IMR-90 (cell line): ENCODE measurements at places on chromosomes 6 and 20.

GRCh38 chr6:10465629-10466499 is 51.0 kb upstream of the TFAP2A start:
- DNase-seq = peak; percentile 28

DNA sequence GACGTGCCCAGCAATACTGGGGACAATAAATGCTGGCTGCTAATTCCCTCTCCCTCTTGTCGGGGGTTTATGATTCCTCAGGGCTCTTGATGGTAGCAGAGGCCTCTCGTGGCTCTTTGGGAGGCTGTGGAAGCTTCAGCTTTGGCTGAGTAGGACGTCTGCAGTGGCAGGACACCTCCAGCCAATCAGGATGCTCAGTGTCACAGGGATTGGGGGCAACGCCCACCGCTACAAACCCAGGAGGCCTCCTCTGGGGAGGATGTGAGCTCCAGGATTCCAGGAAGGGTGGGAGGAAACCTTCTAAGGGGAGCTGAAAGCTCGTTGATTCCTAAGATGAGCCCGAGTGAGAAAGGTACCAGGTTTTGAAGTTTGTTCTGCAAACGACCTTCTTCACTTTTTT is 19.4 kb downstream of the RSPO4 start:
- DNase-seq = no peak

DNA sequence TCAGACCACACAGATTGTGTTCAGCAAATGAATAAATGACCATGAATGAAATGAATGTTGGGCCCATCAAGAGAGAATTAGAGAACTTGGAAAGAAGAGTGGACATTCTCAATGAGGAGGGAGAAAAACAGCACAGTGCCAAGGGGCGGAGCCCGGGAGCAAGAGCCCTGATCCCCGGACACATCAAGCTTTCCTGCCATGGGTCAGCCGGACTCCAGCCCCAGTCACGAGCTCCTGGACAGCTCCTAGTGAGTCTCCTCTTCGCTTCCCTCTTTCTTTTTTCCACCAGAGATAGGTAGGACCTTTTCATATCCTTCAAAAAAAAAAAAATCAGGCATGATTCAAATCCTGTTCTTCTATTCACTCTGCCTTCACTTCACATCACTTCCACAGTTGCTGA is 274.2 kb downstream of the NRN1 start:
- no peak for DNase-seq

DNA sequence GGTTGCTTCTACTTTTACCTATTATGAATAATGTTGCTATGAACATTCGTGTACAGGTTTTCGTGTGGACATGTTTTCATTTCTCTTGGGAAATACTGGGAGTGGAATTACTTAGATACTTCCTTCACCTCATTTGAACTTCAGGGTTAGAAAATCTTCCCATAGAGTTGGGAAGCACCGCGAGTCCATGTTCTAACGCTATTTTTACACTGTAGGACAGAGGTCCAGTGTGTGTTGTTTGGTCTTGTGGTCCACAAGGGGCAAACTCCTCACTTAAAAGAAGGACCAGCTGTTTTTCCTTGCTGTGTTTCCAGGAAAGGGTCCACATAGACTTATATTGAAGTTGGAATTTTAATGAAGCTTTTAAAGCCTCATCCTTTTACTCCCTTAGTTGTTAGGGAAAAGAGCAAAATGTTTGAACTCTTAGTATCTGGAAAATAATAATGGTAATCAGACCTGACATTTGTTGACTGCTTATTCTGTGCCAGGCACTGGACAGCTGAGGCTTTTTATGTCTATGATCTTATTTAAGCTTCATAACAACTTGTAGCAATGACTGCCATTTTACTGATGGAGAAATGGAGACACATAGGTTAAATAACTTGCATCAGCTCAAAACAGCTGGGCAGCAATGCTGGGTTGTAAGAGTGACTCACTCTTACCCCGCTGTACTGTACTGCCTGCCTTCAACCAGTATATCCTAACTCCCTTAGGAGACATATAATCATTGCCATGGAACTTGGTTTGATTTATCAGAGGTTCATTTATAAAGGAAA is 52.0 kb downstream of the CDC5L start:
- DNase-seq = peak; percentile 83

GRCh38 chr20:19277381-19277780 is 64.9 kb downstream of the SLC24A3 start:
- no peak for DNase-seq

GRCh38 chr6:3379482-3380060 is 77.3 kb downstream of the SLC22A23 start:
- peak; percentile 32 for DNase-seq

- DNase-seq = peak; percentile 36
Observed at GRCh38 chr6:36244641-36245280, 25.1 kb upstream of the PNPLA1 start.

DNA sequence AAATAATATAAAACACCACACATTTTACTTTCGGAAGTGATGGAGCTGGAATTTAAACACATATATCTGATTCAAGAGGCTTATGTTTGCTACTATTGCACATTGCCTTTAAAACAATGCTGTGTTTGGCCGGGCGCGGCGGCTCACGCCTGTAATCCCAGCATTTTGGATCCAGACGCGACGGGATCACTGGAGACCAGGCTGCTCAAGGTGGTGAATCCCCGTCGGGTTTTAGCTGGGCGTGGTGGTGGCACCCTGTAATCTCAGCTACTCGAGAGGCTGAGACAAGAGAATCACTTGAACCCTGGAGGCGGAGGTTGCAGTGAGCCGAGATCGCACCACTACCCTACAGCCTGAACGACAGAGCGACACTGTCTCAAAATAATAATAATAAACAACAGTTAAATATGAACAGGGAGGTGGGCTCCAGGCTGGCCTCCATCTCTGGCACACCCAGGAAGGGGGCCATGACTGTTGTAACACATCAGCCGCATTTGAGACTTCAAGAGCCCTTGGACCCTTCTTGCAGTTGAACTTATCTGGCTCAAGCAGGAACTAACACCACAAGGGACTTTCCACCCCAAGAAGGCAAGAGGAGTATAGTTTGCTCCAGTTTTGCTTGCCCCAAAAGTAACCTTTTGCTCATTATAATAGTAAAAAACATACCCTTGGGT is 127.1 kb upstream of the ZNF184 start:
- no peak for DNase-seq

DNA sequence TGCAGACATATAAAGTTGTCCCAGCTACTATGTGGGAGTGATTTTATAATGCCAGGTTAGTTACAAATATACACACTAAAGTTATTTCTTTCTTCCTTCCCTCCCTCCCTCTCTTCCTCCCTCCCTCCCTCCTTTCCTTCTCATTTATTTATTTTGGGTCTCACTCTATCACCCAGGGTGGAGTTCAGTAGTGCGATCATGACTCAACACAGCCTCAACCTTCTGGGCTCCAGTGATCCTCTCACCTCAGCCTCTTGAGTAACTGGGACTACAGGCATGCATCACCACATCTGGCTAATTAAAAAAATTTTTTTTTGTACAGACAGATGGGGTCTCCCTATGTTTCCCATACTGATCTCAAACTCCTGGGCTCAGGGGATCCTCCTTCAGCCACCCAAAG is 59.2 kb downstream of the PHF20 start:
- peak; percentile 54 for DNase-seq

DNA sequence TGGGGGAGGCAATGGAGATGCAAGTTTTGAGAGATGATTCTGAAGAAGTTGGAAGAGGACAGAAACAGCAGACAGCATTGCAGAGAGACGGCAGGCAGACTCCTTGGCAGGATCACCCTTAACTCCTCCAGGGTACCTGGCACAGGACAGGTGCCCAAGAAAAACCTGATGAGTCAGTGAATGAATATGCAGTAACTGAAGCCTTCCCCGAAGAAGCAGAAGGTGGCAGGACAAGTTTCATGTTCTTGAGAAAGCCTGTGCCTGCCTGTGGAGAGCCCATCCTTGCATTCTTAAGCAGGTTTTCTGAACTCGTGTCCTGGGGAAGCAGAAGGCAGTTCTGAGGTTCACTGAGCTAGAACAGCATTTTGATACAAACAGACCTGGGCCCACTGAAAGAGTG is 79.6 kb upstream of the SASH1 start:
- DNase-seq = no peak

- DNase-seq = no peak
Observed at GRCh38 chr20:15071085-15071808, 733.8 kb upstream of the FLRT3 start.

GRCh38 chr6:44004625-44005506 is 122.4 kb downstream of the MRPL14 start:
- peak; percentile 33 for DNase-seq

- no peak for DNase-seq
Observed at GRCh38 chr6:52076791-52077179, 10.6 kb downstream of the PKHD1 start.

GRCh38 chr20:24314053-24314452 is 155.4 kb upstream of the SYNDIG1 start:
- DNase-seq = no peak

DNA sequence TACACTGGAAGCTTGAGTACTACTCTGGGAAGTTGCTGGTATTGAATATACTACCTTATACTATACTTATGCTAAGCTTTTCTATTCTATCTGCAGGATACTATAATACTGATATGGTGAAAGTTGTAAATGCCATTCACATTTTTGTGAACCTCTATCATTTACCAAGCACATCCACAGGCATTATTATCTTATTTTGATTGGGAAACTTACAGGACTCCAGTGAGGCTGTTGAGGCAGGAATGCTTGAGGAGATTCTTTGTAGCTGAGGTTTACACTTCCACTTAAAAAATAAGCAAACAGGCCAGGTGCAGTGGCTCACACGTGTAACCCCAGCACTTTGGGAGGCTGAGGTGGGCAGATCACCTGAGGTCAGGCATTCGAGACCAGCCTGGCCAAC is 442.9 kb downstream of the QKI start:
- peak; percentile 28 for DNase-seq

- DNase-seq = no peak
Observed at GRCh38 chr20:403582-403957, 4.5 kb upstream of the RBCK1 start.

GRCh38 chr6:18262702-18263417 is 1.5 kb downstream of the DEK start:
- DNase-seq = peak; percentile 9

DNA sequence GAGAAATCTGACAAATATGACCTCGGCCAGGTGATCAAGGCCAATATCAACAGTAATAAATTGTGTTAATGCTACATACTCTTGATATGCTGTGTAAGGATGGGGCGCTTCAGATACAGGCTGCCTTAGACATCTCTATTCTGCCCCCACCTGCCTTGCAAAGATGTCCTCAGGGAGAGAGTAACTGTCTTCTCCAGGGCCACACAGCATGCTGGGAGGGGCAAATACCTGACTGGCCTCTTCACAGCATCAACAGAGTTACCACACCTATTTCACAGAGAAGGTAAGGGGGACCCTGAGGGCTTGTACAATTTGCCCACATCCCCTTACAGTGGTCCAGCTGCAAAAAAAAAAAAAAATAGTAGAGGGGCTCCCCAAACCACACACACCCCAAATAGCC is 17.2 kb upstream of the KIAA1755 start:
- no peak for DNase-seq

DNA sequence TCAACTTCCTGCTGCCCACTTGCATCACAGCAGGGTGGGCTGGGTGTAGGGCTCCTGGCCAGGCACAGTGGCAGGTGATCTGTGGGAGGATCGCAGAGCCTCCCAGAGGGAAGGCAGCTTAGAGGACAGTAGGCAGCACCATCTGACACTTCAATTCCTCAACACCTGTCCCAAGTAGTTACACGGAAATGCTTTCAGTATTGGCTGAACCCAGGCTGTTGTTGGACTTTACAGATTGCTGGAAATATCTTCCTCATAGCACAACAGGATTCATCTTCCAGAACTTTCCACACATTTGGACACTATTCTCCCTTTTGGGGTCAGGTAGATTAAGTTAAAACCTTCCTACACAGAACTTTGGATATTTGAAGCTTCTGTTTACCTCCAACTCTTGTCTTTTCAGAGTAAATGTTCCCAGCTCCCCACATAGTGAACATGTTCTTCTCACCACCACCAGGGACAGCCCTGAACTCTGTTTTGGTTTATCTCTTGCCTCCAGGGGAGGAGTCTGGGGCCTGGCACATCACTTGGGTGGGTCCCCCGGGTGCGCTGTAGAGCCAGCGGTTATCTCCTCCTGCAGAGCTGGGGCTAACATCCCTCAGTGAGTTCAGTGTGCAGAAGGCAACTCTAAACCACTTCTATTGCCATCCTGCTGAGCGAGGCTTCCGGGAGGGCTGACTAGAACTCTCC is 3.5 kb upstream of the SLC22A2 start:
- no peak for DNase-seq

- no peak for DNase-seq
Observed at GRCh38 chr20:16262594-16262993, 310.7 kb downstream of the KIF16B start.

DNA sequence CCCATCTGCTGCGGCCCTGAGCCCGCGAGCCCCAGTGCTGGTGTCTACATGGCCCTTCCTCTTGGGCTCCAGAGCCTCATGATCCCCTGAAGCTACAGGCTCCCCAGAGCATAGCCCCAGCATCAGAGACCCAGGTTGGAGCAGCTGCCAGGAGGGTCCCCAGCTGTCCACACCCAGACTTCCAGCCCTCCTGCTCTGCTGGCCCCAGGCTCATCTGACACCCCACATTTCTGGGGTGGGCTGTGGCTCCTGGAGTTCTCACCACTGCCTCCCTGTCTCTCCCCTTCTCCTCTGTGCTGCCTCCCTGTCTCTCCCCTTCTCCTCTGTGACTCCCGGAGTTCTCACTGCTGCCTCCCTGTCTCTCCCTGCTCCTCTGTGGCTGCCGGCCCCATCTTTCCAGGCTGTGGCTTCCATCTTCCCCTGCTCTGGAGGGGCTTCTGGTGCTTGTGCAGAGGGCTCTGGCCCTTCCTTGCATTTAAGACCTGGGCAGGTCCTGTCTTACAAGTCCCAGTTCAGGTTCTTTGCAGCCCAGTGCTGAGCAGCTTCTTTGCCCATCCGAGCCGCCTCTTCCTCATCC is 108.1 kb downstream of the ERMARD start:
- no peak for DNase-seq

DNA sequence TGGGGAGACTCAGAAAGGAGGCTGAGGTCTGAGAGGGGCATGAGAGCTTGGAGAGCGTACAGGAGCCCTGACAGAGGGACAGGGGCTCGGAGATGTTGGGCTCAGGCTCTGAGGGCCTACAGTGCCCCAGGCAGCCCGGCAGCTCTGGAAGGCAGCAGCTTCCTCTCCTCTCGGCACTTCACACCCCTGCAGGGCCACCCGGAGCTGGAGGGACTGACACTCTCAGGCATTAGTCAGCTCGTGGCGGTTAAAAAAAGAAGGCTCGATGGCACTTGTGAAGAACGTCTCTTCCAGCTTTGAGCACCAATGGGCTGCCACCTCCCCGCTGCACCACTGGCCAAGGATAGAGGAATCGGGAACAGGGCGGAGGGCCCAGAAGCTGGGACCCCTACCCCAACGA is 62.6 kb upstream of the SIRPA start:
- DNase-seq = no peak

DNA sequence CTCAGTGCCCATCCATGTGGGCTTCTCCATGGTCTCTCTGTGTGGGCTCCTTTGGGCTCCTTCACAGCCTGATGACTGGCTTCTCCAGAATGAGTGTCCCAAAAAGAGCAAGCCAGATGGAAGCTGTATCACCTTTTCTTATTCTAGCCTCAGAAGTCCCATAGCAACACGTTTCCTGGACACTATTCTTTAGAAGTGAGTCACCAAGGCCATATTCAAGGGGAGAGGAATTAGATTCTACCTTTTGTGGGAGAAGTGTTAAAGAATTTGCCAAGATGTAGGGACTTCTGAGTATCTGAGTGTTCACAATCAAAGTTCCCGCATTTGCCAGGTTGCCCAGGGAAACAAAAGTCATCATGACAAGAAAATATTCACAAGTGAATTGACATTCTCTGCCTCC is 20.7 kb upstream of the TBC1D22B start:
- peak; percentile 39 for DNase-seq
